ENCODE measurements at places on chromosomes 12 and 14. TPM values are rescaled to one million over a fixed set of nuclear protein-coding genes. Genes with fewer than 3 reads are reported as not detected.

KRT85 gene
- total RNA-seq: not detected

BMAL2 gene
- 4.4 TPM for total RNA-seq

TCL1B gene
- total RNA-seq: not detected

PTCSC3 gene
- total RNA-seq: not detected

TMBIM6 gene
- 740 TPM for total RNA-seq

BRAP gene
- 10.1 TPM for total RNA-seq

PPP1R36 gene
- 0.08 TPM for total RNA-seq

VRTN gene
- not detected for total RNA-seq

CD4 gene
- total RNA-seq: 44.8 TPM

GLIPR1L1 gene
- not detected for total RNA-seq

DEPDC4 gene
- 1.7 TPM for total RNA-seq

TAS2R20 gene
- total RNA-seq: 1.4 TPM

NPFF gene
- not detected for total RNA-seq

DAO gene
- total RNA-seq: 0.84 TPM

CMA1 gene
- not detected for total RNA-seq

Data from liver (tissue), 10 donors.